ENCODE measurements at places on chromosomes 3 and 15.

GRCh38 chr3:58801541-58801940 lies 135.0 kb upstream of the FAM3D start:
- no peak for DNase-seq

DNA sequence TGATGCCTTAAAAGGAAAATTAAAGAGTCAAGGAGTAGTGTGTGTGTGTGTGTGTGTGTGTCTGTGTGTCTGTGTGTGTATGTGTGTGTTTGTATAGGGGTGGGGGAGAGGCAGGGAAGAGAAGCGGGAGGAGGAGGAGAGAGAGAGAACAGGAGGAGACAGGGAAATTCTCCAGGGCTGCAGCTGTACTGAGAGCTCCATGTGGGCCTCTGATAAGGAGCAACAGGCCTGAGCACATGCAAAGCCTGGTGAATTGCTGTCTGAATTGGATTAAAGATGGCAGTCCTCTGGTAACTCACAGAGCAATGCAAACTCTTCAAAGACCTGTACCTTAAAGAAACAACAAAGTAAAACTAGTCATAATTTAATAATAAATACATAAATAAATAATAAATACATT lies 70.6 kb downstream of the SEMA6D start:
- no peak for DNase-seq

GRCh38 chr3:15591928-15592327 lies 9.4 kb downstream of the HACL1 start:
- DNase-seq = no peak

DNA sequence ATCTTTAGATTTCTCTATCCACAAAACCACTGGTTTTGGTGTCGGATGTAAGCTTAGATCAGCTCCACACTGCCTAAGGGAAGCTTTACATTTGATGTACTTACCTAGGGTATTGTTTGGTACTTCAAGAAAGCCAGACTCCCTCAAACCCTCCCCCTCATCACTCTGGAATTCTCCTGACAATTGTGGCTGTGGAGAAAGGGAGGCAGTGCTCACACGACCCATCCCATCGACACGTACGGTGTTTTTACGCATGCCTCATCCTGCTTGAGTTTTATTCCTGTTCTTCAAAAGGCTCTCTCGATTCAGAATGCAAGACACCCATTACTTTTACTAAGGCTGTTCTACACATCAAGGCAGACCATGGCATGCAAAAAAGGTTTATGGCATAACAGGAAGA lies 67.3 kb upstream of the ONECUT1 start:
- DNase-seq = no peak

GRCh38 chr3:58612830-58613229 lies 35.6 kb upstream of the FAM107A start:
- no peak for DNase-seq

DNA sequence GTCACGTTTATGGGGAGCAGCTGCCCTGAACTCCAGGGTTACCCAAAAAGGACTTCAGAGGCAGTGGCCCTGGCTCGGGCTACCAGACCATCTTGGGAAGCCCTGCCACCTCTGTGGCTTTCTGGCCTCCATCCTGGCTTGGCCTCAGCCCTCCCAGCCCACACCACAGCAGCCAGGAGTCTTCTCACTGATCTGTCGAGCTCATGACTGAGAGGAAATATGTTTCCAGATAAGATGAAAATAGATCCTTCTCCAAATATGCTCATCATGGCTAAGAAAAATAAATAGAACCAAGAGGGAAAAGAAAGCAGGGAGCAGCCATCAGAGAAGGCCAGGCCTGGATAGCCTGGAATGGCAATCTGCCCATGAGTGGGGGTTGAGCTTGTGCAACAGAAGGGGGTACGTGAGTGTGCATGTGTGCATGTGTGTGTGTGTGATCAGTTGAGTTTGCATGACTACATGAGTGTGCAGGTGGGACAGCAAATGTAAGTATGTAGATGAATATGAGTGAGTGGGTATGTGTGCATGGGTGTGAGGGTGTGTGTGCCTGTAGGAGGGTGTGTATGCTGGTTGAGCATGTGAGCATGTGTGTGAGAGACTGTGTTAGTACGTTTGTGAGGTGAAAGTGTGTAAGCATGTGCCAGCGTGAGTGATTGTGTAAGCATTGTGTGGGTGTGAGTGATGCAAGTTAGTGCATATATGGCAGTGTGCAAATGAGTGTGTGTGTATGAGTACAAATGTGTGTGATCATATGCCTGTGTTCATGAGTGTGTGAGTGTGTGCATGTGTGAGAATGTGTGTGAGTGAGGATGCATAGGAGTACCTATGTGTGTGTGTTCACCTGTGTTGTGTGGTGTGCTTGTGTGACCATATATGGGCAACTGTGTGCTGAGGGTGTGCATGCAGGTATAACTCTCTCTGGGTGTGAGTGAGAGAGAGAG lies 9.9 kb upstream of the RFT1 start:
- DNase-seq = no peak

DNA sequence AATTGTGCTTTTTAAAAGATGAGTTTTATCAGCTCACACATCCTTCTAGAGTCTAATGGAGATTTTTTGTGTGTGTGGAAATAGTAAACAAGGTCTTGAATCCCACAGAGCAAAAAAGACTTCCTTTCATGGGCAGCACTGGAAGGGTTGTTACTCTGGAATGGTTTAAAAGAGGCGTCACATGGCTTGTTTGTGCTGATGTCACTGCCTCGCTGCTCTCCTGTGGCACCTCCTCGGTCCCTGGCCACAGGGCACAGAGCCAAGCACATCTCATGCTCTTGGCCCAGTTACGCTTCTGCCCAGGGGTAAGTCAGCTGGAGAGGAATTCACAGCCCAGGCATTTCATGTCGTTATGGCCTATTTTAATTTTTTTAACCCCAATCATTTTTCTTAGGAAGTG lies 53.2 kb downstream of the PGPEP1L start:
- DNase-seq = no peak

GRCh38 chr15:89680282-89680873 lies 1.2 kb upstream of the PLIN1 start:
- DNase-seq = no peak

- DNase-seq = no peak
These were observed 66.5 kb downstream of the CDAN1 start for GRCh38 chr15:42670451-42670850.

DNA sequence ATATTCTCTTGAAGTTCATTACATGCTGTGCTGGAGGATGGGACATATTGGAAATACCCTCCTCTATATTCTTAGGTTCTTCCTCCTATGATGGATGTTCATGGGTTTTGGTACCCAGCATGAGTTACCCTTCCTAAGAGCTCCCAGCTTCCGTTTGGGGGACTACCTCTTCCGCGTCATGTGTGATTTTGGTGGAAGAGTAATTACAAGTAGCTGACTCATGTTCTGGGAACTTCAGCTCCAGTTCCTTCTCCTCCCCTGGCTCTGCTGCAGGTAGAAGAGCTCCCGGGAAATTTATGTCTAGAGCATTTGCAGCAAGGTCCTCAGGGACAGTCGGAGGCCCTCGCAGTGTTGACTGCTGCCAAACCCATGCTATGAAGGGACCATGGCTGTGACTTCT lies 208.8 kb upstream of the IL12A start:
- DNase-seq = no peak

GRCh38 chr15:38093931-38094330 lies 158.7 kb upstream of the SPRED1 start:
- DNase-seq = no peak

- no peak for DNase-seq
These were observed 251.0 kb upstream of the GOLGA6L4 start for GRCh38 chr15:83984601-83985000.

DNA sequence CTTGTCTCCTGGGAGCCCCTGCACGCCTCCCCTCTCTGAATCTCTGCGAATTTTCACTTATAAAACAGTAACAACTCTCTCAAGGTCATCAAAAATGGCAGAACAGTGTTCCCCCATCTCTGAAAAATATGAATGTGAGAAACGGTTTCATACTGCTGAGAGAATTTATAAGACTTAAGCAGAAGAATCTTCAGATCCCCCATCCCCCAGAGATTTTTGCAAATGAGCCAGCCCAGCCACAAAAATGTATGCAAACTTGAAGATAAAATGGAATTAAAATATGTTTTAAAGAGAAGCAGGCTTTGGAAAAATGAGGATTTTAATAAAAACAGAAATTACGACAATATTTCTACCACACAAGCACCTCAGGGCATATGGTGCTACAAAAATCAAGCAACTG lies 173.0 kb downstream of the STT3B start:
- DNase-seq = no peak

GRCh38 chr3:128369881-128370642 lies 96.6 kb downstream of the DNAJB8 start:
- DNase-seq = no peak

- DNase-seq = no peak
These were observed 19.4 kb downstream of the CMTM8 start for GRCh38 chr3:32257641-32258438.

DNA sequence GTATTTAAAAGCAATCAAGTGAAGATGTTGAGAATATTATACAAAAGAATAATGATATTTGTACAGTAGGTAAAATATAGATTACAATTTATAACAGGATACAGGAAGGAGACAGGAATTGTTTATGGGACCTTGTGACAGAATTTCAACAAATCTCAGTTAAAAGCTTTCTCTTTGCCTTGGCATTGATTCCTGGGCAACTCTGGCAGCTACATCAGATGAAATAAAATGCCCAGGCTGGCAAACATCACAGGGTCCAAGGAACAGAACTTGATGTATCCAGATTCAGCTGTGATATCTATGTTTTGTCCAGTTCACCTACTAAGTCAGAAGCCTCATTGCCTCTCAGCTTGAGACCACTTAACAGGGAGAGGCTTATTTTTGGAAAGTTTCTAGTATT lies 473.1 kb downstream of the MCTP2 start:
- DNase-seq = no peak

DNA sequence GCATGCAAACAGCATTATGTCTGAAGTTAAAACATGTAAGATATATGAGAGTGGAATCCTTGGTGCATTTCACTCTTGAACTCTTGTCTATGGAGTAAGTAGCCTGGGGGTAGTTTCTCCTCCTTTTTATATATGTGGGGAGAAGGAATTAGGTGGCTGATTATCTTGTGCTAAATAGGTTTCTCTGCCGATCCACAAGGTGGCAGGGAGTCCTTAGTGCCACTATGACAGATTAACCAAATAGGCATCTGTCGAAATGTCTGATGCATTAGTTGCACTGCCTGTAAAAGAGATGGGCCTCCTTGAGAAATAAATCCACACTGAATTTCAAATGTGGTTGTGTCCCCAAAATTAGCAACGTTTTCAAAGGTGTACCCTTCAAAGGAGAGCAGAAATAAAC lies 170.1 kb downstream of the CNTN4 start:
- no peak for DNase-seq

DNA sequence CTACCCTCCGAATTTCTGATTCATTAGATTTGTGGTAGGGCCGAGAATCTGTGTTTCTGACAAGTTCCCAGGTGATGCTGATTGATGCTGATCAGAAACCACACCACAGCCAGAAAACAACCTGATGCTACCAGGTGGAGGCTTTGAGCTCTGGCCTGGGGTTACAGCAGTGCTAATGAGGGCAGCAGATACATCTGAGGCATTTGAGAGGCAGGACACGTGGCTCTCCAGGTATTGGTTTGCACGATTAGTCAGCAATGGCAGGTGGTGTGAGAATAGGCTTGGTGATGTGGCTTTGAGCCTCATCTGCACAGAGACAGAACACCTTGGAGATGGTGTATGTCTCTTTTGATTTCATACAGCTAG lies 78.8 kb upstream of the THBS1 start:
- no peak for DNase-seq

- no peak for DNase-seq
These were observed 62.1 kb upstream of the IL12A start for GRCh38 chr3:159926573-159926972.

DNA sequence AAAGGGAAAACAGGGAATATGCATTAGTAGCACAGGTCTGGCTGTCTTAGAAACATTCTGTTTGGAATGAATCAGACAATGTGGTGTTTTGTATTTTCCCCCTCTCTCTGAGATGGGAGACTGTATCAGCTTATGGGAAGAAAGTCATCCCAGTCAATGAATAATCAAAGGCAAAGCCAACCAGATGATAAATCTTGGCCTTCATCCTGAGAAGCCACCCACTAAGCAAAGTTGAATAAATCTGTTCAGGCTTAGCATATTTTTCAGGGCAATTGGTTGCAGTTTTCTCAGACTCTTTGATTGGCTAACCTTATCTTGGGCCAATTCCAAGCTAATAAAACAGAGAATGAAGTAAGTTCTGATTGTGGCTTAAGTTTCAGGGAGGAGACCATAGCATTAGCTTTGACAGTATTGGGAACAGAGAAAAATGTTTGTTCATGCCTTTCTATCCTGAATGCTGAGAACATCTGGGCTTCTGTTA lies 63.6 kb upstream of the ARL8B start:
- DNase-seq = no peak

DNA sequence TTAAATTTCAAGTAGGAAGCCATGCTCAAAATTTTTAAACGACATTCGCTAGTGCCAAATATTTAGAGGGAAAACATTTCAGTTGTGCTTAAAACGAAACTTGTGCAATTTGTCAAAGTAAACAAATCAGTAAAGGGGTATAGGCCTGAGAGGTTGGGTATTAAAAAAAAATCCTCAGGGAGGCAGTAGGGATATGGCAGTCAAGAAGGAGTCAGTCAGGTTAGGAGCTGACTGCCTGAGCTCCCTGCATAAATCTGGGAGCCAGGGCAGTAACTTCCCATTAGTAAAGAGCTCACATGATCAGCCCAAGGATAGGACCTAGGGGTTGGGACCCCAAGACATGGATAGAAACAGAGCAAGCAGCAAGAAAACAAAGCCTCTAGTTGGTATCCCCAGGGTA lies 120.7 kb upstream of the STAC start:
- no peak for DNase-seq

DNA sequence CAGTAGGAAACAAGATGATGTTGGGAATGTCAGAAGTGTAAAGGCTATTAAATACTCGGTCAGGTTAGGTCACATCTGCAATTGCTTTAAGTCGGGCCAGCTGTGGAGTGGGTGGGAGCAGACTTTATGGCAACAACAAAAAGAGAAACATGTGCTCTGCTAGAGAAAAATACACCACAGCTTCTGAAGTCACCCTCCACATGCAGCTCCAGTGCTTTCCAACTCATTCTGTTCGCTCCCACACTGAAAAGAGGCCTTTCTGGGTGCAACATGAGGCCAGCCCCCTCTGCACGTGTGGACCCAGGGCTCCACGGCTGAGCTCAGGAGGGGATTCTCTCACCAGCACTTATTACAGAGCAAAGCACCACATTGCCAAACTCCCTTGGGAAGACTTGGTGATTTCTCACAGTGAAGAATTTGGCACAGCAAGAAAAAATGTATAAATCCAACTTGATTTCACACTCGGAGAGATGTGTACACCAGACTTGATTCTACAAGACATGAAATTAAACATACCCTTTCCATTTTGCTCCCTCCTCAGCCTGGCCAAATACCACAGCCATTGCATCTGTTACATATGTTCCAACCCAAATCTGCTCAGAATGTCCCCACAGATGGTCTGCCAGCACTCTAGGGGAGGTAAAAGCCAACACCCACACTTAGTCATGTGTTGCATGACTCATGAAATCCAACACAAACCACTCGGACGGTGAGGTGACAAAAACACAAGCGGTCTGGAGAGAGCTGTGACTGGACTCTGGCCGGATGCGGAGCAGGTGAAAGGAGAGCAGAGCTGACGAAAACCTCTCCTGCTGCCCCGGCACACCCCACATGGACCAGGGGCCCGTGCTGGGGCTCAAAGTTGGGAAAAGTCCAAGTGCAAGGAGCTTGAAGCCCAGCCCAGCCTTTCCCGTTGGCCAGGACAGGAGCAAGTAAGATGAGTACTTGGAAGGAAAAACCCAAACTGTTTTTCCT lies 74.6 kb downstream of the ITGB5 start:
- no peak for DNase-seq
